ENCODE measurements at places on chromosomes 5 and 9.
A peak's percentile ranks its signal among the peaks of the same experiment; 100 is the strongest.

GRCh38 chr9:87324613-87325194, 173.0 kb upstream of the DAPK1 start:
- DNase-seq, result peak; percentile 51

DNA sequence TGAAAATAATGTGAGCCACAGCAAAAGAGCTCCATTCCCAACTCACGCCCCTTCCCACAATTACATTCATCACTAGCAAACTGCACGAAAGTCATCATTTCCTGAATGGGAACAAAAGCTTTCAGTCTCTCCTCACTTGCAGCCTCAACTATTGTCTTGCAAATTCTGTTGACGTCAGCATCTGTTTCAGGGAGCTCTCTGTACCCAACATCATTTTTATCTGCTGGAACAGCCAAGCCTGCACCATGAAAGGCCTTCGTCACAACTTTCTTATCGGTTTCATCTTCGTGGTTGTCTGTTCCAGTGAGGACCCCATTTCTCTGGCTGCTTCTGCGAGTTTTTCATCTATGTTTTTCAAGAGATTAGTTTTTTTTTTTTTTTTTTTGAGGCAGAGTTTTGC, 14.3 kb upstream of the RNF130 start:
- no peak for DNase-seq

DNA sequence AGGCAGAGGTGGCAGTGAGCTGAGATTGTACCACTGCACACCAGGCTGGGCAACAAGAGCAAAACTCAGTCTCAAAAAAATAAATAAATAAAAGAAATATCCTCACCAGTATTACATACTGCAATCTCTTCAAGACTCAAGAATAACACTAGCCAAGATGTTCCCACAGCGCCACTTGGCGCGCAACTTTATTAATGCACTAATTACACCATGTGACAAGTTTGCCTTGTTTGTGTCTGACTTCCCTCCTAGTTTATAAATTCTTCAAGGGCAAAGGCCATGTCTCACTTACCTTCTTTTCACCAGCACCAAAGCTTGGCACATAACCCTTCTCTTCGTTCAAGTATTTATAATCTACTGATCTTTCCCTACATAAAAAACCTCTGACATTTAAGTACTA, 4.8 kb downstream of the SKP1 start:
- DNase-seq, result no peak

- no peak for DNase-seq
Measured at GRCh38 chr9:92138157-92138959, 23.1 kb upstream of the SPTLC1 start.

- DNase-seq, result no peak
Measured at GRCh38 chr9:110650261-110650660, 18.3 kb upstream of the MUSK start.

DNA sequence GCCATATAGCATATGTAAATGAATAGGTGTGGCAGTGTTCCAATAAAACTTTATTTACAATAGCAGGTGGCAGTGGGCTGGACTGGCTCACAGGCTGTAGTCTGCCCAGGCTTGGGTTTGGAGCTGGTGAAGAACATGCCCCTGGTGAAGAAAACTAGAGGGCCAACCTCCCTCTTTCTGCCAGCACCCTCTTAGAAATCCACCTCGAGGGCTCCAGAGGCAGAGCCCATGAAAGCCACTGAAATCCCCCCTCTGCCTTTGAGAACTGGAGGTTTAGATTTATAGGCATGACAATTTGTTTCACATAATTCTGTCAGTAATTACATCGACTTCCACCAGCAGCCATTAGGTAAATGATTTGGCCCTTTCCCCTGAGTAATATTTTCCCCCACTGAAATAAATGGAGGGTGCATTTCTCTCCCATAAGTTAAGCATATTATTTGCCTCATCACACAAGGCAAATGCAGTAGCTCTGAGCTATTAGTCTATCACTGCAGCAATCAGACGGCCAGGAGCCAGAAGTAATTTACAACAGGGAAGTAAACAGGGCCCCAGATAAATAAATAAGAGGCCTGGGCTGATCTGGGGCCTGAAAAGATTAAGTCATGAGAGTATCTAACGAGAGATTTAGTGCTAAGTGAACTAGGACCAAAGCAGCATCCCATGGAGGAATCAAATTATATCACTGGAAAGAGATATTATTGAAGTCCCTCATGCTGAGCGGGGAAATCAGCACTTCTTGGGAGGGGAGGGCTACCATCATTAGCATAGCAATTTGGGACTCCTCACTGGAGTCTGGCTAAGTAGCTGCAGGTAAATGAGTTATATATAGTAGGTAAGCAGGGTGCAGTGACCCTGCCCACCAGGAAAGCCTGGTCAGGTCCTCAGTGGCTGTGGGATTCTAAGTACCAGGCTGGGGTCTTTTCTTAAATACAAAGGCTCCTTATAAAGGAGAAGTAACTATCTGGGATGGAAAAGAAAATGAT, 123.9 kb downstream of the SLIT3 start:
- no peak for DNase-seq

DNA sequence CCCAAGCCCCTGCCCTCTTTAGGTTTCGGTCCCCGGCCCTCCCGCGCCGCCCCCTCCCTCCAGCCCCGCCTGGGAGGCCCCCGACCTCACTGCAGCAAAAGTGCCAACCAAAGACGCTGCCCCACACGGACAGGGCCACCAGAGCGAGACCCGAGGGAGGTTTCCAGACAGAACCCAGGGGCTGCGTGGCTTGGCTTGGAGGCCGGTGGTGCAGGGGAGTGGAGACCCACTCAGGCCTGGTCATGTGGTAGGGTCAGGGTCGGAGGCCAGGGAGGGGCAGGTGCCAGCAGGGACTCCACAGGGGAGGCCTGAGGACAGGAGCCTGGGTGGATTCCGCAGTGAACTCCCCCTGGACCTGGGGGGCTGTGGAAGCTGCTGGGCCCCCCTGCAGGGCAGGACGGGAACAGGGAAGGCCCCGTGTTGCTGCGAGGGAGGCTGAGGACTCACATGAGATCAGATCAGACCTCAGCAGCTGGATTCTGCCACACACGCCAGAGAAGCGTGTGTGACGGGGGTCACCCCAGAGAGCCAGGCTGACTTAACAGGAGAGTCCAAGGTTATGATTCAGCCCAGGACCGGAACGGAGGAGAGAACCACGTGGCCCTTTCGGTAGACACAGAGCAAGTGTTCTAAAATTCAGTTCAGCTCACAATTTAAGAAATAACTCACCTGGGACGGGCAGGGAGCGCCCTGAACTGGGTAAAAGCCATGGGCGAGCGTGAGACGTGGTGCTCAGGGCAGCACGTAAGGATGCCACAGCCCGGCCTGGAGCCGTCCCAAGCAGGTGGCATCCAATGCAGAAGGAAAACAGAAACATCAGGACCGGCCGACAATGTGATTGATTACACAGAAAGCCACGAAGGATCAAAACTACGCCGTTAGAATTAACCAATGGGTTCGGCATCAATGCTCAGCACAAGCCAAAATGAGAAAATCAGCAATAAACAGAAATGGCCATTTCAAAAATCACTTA, 38.9 kb downstream of the EXD3 start:
- no peak for DNase-seq

DNA sequence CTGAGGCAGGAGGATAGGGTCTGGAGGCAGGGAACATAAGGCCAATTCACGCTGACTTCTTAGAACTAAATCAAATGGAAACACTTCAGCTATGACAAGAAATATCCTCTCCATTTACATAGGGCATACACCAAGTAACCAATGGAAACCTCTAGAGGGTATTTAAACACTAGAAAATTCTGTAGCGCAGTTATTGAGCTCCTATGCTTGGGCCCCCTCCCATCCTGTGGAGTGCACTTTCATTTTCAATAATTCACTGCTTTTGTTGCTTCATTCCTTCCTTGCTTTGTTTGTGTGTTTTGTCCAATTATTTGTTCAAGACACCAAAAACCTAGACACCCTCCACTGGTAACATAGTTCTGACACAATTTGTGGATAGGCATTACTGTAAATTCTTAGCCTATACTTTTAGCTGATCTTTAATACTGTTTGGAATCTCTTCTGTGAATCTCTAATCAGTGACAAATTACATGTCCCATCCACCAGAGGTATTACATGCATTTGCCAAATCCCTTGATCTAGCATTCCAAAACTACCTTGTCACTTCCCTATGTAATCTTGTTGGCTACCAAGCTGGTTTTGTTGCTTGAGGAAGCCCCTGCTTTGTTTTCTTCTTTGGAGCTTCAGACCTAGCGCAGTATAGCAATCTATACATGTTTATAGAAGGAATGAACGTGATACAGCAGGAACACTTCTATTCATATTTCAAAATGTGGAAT, 61.6 kb downstream of the ST8SIA4 start:
- DNase-seq, result no peak

DNA sequence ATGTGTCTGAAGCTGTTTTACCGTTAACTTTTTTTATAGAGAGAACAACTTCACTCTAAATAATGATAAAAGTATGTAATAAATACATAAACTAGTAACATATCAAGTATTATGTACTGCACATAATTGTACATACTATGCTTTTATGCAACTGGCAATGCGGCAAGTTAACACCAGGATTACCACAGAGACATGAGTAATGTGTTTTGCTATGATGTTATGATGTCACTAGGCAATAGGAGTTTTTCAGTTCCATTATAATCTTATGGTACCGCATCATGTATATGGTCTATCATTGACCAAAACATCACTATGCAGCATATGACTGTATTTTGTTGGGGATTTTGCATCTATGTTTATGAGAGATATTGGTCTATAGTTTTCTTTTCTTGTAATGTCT, 326.4 kb upstream of the TARS1 start:
- no peak for DNase-seq

DNA sequence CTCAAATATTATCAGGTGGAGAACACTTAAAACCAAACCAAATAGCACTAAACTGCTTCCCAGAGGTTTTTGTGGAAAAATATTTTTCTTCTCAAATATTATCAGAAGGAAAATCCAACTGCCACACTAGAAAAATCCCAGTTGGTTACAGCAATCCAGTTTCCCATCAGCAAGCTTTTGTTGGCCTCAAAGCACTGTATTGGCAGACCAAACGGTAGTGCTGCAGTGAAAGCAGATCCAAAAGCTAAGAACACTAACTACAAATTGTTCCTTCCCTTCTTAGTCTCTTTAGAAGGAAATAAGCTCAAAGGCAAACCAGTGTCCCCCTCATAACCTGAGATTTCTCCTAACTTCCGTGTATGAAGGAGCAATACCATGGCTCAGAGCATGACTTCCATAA, 105.3 kb downstream of the TRIM36 start:
- no peak for DNase-seq

DNA sequence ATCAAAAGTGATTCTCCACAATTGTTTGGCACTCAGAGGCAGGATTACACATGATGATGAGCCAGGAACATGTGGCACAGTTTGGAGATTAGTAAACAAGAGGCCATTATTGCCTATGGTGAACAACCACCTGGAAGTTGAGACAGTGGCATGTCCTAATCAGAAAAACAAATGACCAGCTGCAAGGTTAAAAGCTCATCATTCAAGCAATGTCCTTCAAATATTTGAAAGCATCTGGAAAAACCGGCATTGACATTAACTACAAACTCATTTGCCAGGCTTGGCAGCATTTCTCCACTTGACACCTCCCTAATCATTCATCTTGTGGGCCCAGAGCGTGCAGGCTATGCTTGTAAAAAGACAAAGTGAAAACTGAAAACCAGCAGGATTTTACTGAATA, 80.6 kb upstream of the MEGF10 start:
- no peak for DNase-seq

DNA sequence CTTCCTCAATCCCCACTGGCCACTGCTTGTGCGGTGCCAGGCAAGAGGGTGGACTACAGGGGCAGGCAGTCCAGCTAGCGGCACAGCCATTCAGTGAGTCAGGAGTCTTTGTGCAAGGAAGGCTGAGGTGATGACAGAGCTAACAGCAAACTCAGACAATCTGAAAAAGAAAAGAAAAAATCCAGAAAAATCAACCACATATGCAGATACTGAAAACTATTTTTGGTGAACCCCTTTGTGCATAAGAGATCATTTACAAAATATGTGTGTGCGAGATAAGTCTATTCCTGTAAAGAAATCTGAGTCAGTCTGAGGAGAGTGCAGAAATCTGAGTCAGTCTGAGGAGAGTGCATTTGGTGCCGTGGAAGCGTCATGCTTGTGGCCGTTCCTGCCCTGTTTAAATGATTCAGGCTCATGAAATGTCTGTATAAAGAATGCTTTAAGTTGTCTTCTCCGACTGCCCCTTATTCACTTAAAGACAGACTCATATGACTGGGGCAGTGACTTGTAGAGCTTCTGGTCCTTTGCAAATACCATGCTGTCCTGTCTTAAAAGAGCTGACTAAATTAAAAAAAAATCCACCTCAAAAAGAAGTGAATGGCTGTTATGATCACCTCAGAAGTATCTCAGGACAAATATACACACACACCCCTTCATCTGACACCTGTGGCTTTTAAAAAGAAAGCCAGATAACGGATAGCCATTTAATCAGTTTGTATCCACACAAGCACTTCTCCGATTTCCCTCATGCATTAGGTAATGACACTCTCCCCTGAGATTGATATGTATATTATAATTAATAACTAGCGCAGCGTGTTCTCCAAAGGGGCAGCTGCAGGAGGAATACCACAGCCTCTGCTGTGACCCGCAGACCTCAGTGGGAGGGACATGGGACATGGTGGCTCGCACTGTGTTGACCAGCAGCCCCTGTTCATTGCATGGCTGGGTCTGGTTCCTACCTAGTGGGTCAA, 47.3 kb downstream of the TRIO start:
- peak; percentile 91 for DNase-seq

DNA sequence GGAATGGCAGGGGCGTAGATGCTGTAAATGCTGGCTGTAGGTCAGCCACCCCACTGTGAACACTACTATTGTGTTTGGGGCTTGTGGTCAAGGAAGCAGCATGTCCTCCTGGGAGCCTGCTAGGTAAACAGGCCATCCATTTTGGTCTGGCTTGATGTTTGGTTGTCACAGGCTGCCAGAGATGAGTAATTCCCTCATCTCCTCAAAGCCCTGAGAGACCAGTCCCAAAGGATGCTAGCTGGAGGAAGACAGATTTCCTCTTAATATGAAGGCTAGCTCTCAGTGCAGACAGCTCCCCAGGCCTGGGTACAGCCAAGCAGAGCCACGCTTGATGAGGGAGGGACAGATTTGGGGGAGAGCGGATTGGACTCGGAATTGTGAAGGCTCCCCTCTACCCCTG, 72.5 kb upstream of the MAP1B start:
- no peak for DNase-seq

DNA sequence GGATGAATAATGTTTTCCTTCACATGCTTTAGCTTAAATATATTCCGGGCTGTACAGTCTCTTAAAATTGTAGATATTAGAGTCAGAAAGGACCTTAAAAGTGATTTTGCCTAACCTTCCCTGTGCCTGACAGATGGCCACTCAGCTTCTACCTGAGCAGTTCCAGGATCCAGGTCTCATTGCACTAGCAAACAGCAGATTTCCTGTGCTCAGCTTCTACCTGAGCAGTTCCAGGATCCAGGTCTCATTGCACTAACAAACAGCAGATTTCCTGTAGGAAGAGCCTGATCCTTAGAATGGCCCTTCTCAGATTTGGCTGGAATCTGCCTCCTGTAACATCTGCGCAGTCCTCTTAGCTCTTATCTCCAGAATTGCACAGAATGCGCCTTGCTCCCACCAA, 219.8 kb downstream of the AOPEP start:
- DNase-seq, result no peak

- no peak for DNase-seq
Measured at GRCh38 chr9:127574072-127574993, 37.7 kb upstream of the STXBP1 start.

- DNase-seq, result no peak
Measured at GRCh38 chr5:59099270-59099994, 516.6 kb downstream of the RAB3C start.
